HFF-Myc (cell line): ENCODE measurements at places on chromosomes 2 and 18.

DNA sequence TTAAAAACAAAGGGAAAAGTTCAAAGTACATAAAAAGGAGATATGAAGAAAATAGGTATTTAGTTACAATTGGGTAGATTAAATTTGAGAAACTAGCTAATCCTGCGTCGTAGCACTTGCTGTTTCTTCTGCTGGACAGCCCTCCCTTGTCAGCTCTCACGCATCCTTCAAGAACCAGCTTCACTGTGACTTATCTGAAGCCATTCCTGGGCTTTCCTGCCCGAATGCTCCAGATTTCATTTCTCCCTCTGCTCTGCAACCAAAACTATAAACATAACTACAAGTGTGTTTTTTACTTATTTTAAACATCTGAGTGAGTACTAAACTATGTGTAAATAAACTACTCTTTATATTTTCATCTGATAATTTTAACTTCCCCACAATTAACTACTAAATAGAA, 149.2 kb downstream of the MTCL1 start:
- no peak for DNase-seq

GRCh38 chr2:163551616-163552373, 184.0 kb downstream of the FIGN start:
- DNase-seq: no peak

DNA sequence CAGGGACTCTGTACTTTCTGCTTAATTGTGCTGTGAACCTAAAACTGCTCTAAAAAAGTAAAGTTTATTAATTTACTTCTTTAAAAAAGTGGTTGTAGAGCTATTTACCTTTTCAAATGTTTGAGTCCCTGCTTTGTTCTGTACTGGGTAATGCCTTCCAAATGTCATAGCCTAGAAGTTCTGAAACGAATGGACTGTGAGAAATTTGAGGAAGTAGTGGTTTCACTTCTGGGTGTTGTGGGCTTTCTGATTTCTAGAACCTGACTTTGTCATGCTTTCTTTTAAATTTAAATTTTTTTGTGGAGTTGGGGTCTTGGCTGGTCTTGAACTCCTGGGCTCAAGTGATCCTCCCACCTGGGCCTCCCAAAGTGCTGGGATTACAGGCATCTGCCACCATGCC, 44.6 kb downstream of the SMAD4 start:
- no peak for DNase-seq

GRCh38 chr2:230411570-230412370, 4.2 kb upstream of the SP100 start:
- DNase-seq: no peak

DNA sequence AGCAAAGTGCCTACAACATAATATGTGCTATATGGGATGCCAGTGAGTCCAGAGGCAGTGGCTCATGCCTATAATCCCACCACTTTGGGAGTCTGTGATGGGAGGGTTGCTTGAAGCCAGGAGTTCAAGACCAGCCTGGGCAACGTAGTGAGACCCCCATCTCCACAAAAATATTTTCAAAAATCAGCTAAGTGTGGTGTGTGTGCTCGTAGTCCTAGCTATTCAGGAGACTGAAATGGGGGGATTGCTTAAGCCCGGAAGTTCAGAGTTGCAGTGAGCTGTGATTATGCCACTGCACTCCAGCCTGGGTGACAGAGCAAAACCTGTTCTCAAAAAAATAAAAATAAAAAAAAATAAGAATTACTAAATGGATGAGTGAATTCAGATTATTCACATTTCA, 23.4 kb downstream of the OTX1 start:
- DNase-seq: no peak

DNA sequence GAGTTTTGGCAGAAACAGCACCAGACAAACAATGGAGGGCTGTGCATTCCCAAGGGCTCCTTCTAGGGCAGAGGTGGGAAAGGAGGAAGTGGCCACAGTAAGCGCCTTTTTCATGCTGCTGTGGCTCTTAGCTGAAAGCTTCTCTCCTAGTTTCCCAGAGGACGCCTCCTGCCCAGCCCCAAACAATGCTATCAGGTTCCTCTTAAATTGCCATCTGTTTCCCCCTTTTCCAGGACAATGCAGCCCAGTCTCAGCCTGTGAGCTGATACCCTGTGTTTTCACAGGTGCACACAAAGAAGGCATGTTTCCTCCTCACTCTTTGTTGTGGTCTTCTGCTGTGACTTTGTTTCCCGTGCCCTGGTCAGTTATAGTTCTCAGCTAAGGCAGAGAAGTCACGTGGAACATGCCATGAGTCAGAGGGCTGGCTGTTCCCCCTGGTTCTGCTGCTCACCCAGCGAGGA, 5.4 kb upstream of the FAM124B start:
- DNase-seq: no peak

GRCh38 chr2:128302744-128303067, 16.0 kb downstream of the HS6ST1 start:
- no peak for DNase-seq

- DNase-seq: no peak
Measured at GRCh38 chr18:245282-245847, 22.5 kb downstream of the THOC1 start.

DNA sequence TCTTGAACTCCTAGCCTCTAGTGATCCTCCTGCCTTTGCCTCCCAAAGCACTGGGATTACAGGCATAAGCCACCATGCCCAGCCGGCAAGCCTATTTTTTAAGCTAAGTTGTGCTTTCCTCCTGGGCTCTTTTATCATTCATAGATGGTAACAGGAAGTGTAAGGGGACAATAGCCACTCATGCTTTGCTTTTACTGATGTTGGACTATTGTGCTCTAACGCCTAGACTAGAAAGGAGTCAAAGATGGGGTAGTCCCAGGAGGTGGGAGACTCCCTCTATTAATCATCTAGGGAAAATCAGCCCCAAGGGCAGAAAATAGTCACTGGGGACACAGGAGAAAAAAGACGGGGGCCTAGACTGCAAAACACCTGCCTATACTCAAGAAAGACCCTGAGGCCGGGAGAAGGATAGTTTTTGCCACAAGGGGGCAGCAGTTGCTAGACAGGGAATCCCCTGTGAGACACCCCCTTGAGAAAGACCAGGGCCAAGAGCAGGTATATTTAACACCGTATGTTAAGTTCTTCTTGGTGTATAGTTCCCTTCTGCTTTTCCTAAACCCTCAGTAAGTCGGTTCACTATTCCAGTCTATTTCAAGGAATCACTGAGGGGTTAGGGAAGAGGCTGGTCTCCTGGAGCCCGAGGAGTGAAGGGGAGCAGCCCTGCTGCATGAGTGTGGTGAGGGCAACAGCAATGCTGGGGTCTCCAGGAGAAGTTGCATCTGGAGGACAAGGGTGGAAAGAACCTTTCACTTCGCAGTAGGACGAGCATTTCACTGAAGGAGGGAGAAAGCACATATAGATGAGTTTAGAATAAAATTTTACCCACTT, 2.1 kb upstream of the CXCR1 start:
- no peak for DNase-seq

GRCh38 chr2:84697895-84698294, 181.6 kb downstream of the DNAH6 start:
- no peak for DNase-seq

GRCh38 chr2:96144481-96145035, 682 bp downstream of the DUSP2 start:
- no peak for DNase-seq

DNA sequence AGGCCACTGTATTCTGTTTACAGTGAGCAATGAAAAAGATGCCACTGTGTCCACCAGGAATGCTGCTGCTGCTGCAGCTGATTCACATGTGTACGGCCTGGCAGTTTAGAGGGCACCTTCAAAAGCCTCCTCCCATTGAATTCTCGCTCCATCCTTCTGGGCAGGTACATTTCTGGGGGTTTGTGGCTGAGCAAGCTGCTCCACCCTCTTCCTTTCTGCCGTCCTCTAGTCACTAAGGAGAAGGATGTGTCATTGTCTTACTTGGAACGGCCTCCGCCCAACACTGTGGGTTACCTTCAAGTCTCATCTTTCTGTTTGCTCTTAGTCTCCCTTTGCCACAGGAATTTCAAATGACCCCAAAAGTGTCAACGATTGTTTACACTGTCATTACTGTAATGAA, 182.0 kb downstream of the ZBTB7C start:
- DNase-seq: no peak

GRCh38 chr2:143528021-143528420, 398.8 kb downstream of the ARHGAP15 start:
- DNase-seq: no peak

- DNase-seq: no peak
Measured at GRCh38 chr2:106165029-106165428, 29.1 kb downstream of the UXS1 start.

- no peak for DNase-seq
Measured at GRCh38 chr2:101806123-101806522, 108.6 kb downstream of the MAP4K4 start.

DNA sequence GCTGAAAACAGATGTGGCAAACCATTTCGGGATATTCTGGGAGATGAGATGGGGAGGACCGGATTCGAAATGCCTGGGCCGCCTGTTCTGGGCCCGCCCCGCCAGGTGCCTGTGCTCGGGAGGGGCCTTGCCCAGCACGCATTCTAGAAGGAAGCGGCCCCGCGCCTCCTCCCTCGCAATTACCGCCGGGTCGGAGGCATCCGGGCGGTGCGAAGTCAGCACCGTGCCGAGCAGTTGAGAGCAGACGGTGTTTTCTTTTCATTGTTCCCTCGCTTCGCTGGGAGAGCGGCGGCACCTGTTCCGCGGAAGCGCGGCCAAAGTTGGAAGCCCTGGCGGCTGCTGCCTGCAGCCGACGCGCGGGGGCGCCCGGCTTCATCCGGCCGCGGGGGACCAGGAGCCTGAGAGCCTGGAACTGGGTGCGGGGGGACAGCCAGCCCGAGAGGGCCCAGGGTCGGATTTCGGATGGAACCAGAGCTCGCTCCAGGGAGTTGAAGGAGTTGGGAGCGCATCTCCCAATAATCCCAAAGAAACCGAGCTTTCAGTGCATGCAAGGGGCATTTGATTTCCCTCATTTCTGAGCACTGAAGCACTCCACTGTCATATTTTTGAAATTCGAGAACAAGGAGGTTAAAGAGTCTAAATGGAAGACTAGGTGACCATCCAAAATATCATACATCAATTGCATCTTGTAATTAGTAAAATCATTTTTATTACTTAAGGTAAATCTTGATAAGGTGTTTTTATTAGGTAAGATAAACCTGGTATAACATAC, 241.8 kb upstream of the RAB12 start:
- no peak for DNase-seq
